Stimulated activated CD4-positive, alpha-beta T cell treated with anti-CD3 and anti-CD28 coated beads, Interleukin-4, amount 100 ng/mL, for 48 hours (primary cell): ENCODE measurements at places on chromosomes 2 and 18.

- DNase-seq, result no peak
Observed at GRCh38 chr2:172995323-172996244, 80.1 kb upstream of the MAP3K20 start.

DNA sequence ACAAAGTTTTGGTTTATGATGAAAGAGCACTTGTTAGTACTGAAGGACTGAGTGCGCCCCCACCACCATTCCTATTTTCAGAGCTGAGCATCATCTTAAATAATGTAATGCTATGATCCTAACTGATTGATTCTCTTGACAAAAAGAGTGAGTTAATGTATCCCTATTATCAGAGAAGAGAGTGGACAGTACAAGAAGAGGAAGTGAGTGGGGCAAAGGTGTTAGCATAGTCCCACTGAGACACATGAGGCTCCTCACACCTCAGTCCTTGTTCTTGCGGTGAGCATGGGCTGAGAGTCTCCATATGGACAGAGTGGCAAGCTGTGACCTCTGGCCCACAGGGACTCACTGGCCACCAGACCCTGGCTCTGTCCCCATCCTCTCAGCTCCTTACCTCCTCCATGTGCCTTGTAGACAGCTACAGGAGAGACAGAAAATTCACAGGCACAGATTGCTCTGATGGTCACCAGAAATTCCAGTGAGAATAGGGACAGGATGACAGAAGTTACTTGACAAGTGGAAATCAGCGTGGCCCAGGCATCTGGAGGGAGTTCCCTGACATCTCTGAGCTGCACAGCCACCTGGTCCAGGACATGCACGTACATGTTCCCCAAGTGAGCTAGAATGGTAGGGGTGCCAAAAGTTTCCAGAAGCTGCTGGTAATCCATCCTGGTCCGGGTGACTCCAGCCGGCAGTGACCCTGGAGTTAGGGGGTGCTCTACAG is 32.6 kb downstream of the NAPG start:
- no peak for DNase-seq

GRCh38 chr2:127655209-127656073 is 9.5 kb downstream of the GPR17 start:
- DNase-seq, result no peak

GRCh38 chr2:239214725-239215124 is 186.1 kb downstream of the HDAC4 start:
- DNase-seq, result no peak

GRCh38 chr2:170716851-170717598 is 1.9 kb downstream of the SP5 start:
- DNase-seq, result no peak

DNA sequence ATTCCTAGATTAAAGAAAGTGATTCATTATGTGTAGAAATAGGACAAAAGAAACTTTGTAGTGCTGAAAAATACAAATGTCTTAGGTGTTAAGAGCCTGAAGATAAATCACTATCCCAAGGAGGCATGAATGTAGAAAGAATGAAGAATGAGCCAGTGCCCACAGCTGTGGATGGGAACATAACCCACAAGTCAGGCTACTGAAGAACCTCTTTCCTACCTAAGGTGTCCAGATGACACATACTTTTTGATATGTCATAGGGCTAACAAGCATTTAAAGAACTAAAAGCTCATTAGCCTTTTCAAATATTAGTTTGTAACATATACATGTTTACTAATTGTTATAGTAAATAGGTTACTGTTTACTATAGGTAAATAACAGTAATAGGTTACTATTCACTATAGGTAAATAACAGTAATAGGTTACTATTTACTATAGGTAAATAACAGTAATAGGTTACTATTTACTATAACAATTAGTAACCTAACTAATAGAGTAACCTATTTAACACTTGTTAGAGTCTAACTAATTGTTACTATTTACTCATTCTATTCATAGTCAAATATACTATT is 275.0 kb upstream of the KYNU start:
- DNase-seq, result no peak

DNA sequence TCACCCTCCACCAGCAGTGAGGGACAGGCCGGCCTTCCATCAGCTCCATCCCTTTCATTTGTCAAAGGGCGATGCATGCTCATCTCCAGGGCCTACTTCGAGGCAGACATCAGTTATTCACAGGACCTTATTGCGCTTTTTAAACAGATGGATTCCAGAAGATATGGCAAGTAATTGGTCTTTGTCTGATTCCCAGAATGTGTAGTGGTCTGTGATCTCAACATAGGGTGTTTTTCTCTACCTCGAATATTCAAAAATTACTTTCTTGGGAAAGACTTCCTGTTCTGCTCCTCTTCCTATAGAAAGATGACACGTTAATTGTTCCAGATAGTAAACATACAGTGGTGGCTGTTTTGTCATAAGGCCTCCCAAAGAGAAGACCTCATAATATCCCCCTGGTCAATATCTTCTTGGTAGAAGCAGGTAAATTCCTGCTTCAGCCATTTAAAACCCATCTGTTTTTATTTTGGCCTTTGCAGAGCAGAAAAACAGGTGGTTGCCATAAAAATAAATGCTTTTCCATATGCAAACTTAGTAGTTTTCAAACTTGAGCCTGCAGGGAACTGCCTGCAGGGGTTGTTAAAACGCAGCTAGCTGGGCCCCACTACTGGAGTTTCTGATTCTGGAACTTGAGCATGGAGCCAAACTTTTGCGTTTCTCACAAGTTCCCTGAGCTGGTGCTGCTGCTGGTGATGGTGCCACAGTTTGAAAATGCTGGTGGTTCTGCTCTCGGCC is 8.2 kb downstream of the SMARCAL1 start:
- no peak for DNase-seq

DNA sequence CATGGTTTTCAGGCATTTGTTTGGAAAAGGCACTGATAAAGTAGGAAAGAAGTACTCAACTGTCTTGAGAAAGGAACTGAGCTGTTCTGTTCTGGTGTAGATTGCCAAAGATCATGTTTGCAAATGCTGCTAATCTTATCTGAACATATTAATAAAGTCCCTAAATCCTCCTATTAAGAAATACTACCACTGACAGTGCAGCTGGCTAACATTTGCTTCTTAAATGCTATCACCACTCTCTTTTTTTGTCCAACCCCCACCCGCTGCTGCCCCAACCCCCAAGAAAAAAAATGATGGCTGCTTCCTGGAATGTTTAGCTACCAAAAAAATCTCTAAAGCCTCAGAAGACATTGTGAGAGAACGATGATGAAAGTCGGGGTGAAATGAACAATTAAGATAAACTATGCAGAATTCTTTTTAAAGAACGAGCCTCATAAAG is 130.7 kb downstream of the CCBE1 start:
- no peak for DNase-seq

DNA sequence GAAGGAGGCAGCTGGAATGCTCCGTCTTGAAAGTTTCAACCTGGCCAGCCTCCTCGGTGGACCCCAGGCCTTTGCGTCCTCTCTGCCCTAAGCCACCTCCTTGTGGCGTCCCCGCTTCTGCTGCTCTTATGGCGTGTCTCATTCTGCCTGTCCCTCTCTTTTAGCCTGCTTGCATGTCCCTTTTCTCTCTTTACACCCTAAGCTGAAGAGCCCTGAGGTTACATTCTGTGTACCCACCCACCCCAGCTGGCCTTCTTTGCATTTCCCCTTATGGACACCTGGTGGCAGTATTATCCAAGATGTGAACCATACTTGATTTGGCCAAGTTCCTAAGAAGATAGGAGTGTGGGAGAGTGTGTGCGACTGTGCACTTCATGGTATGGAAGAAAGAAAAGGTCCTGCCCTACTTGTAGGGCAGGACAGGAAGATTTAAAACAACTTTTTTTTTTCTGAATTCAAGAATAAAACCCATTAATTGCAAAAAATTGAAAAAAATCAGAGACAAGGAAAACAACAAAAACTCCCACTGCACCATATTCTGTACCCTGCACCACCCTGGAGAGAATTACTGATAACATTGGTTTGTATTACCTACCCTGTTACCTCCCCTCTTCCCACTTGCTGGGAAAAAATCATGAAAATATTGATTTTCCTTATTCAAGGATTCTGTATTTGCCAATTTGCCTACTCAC is 77.4 kb downstream of the DYSF start:
- no peak for DNase-seq

GRCh38 chr2:20632446-20632990 is 18.4 kb downstream of the HS1BP3 start:
- no peak for DNase-seq

DNA sequence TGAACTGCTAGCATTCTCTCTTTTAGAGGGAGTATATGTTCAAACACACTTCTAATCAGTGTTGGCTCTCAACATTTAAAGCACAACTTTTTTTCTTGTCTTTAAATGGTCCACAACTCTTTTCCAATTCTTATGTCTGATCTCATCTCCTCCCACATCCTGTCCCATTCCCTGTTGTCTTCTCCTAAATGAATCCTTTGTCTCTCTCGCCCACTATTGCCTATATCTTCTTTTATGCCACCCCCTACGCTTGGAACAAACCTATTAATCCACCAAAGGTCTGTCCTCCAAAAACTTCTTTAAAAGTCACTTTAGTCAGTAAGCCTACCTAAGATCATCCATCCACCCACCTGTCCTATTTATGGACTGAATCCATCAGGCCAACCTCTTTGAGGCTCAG is 235.5 kb upstream of the SMAD7 start:
- no peak for DNase-seq

GRCh38 chr2:7007846-7008741 is 90.9 kb downstream of the RNF144A start:
- DNase-seq, result no peak

DNA sequence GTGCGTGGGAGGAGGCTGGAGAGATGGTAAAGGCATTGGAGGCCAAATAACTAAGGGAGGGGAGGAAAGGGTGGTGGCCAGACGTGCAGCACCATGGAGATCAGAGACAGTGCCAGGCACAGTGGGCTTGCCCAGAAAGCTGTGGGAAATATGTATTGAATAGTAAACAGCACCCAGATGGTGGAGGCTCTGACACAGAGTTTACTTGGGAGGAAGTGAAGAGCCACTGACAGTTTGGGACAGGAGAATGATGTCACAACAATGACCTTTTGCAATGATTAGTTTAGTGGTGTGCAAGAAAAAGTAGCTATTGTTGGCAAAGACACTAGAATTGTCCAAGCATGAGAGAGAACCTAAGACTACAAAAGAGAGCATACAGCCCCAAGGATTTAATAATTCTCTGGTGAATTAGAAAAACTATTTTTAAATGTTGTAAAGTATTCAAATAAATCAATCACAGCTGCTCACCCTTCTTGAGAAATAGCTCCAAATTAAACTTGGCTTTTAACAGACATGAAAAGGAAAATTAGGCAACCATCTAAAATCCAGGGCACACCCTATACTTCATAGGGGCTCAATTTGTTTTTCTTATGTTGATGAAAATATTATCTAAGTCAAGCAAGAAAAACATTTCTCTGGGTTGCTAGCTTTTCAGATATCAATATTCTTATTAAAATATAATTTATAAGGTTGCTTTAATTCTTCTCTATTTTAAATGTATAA is 458.7 kb upstream of the HNRNPA3 start:
- no peak for DNase-seq

- DNase-seq, result no peak
Observed at GRCh38 chr18:36314754-36315153, 17.2 kb downstream of the FHOD3 start.

DNA sequence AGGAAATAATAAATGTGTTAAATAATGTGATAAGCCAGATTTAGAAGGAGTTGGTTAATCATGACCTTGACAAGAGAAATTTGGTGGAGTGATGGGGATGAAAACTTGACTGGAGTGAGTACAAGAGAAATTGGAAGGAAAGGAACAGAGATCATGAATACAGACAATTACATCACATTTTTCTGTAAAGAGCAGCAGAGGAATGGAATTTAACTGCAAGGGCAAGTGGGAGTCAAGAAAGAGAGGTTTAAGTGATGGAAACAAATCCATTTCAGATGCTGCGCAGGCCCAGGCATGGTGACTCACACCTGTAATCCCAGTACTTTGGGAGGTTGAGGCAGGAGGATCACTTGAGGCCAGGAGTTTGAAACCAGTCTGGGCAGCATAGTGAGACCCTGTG is 46.7 kb downstream of the ICA1L start:
- no peak for DNase-seq

DNA sequence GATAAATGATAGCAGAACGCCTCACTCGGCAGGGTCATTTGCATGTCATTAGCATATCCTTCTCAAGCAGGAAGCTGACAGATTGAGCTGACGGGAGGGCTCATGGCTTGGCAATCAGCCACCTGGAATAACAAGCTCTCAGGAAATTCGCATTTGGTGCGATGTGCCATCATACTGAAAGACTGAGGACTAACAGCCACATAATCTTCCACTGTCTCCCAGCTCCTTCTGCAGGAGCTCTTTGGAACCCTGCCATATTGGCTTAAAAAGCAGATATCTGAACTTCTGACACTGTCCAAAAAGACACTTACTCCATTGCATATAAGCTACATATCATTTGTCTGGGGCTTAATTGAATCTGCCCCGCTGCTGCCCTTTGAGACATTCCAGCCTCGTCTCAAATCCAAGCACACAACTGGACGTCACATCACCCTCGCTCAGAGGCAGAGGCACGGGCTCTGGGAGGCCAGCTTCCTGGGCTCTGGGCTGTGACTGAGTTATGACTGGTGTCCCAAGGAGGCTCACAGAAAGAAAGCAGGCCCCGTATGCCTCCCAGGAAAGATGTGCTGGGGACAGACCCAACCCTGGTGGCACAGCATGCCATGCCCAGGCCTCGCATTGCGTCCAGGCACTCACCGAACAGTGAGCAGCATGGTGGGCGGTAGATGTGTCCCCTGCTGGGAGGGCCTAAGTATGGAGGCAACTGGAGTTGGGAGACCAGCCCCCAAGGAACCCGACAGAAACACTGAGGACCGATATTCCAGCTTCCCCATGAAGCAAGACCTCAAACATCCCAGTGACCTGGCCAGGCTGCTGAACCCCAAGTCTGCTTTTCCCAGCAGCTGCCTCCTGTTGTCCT is 228.0 kb downstream of the ATAD2B start:
- DNase-seq, result no peak

DNA sequence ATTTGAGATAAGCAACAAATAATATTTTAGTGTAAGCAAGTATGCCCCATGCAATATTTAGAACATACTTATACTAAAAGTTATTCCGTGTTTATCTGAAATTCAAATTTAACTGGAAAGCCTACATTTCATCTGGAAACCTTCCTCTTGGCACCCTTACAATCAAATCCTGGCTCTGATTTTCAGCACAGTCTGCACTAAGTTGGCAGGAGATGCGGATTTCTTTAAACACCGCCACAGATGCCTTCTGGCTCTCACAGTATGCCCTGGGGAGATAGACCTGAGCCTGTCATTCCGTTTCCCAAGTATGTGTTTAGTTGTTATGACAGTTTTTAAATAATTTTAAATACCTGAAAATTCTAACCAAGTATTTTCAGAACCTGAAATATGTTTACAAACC is 7.3 kb upstream of the MLPH start:
- DNase-seq, result no peak

DNA sequence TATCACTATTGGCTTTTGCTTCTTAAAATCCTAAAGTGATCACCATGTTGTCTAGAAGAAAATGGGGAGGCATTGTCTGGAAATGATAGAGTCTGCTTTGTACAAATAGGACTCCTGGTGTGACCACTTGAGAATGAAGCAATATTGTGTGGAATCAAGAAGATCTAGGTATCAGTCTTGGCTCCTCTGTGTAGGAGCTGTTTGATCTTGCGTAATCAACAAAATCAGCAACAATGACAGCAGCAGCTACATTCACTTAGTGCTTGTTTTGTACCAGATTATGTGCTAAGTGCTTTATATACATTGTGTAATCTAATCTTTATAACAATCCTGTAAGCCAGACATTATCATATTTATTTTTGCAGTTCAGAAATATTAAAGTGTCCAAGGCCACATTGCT is 17.8 kb downstream of the NCOA1 start:
- DNase-seq, result no peak
